CD4-positive, alpha-beta T cell treated with Interleukin-2 at 100 ng/mL for 4 hours (primary cell): ENCODE measurements at places on chromosomes 12 and 14.

GRCh38 chr14:78345131-78345744 is 175.1 kb downstream of the NRXN3 start:
- no peak for DNase-seq

- DNase-seq, result no peak
These were observed 23.8 kb downstream of the MAP3K9 start for GRCh38 chr14:70785556-70785955.

- no peak for DNase-seq
These were observed 29.0 kb downstream of the PTPRQ start for GRCh38 chr12:80472911-80473500.

DNA sequence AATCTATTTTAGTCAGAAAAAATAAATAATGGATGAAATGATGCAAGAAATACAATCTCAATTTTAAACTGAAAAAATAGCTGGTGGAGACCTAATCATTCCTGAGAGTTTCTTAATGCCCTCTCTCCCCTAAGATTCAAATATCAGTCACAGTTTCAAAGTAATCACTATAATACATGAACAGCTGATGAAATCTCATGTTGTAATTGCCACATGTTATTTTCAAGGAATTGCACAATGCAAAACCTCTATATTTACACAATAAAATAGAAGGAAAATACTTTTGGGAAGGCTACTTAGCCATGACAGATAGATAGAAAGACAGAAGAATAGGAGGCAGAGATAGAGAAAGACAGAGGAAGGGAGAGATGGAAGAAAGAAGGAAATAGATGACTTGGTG is 18.2 kb downstream of the IFNG-AS1 start:
- no peak for DNase-seq
